Hair follicular keratinocyte (primary cell): ENCODE measurements at places on chromosomes 2 and 18. TPM values are rescaled to one million over a fixed set of nuclear protein-coding genes. Genes with fewer than 3 reads are reported as not detected.

GPAT2 gene
- 1.4 and 2.8 TPM in 2 replicates for total RNA-seq

ANKRD30B gene
- total RNA-seq, result not detected in 2 replicates

EDAR gene
- not detected in 2 replicates for total RNA-seq

MERTK gene
- total RNA-seq, result 0.15 TPM in 1 of 2 replicates, not detected in the other

TTC27 gene
- 21.2 and 30.8 TPM in 2 replicates for total RNA-seq

EHD3 gene
- 4.1 and 4.7 TPM in 2 replicates for total RNA-seq

RTKN gene
- 117 and 135 TPM in 2 replicates for total RNA-seq

CRACDL gene
- 0.23 and 0.80 TPM in 2 replicates for total RNA-seq
